ENCODE measurements at places on chromosomes 16 and 17.

DNA sequence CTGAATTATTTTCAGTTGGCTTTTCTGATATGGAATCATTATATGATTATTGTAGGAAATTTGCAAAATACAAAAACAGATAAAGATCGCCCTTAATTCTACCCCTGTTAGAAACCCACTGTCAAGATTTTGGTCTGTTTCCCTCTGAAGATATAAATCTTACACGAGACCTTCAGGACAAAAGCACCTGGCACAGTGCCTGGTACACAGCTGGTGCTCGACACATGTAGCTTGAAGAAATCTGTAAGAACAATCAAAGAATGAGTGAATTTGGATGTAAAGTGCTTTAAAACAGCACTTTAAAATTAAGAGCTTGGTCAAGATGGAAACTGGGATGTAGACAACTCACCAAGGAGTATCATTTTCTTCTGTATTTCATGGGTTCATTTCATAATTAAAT is 181.1 kb downstream of the C16orf78 start:
- DNase-seq = no peak

DNA sequence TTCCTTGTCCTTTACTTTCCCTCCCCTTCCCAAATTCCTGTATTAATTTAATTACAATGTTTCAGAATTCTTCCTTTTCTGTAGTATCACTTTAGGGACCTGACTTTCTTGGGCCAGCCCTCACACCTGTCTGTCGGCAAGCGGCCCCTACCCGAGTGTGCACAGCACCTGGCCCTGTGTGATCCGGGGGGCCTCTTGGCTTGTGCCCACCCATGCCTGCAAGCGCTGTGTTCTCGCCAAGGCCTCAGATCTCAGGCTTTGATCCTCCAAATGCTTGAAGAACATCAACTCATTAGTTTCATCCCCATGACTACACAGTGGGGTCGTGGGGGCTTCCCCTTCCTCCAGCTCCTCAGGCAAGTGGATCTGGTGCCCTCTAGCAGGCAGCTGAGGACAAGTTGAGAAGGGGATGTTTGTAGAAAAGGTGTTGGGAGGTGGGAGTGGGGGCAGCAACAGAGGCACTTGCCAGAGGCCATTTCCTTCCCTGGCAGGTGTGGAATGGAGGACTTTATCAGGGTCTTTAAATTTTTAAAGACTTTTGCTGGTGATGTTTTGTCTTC is 15.7 kb upstream of the CDH3 start:
- no peak for DNase-seq

DNA sequence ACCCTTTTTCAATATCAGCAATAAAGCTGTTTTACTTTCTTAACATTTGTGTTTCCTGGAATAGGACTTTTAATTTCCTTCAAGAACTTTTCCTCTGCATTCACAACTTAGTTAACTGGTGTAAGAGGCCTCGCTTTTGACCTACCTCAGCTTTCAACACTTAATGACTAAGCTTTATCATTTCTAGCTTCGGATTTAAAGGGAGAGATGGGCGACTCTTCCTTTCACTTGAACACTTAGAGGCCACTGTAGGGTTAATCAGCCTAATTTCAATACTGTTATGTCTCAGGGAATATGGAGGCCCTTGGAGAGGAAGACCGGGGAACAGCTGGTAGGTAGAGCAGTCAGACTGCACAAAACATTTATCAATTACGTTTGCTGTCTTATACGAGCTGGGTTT is 4.7 kb downstream of the SYNRG start:
- DNase-seq = no peak

GRCh38 chr17:39769974-39770587 is 32.3 kb downstream of the GRB7 start:
- DNase-seq = peak; percentile 9

GRCh38 chr17:49369760-49370159 is 7.7 kb upstream of the ZNF652 start:
- DNase-seq = no peak

DNA sequence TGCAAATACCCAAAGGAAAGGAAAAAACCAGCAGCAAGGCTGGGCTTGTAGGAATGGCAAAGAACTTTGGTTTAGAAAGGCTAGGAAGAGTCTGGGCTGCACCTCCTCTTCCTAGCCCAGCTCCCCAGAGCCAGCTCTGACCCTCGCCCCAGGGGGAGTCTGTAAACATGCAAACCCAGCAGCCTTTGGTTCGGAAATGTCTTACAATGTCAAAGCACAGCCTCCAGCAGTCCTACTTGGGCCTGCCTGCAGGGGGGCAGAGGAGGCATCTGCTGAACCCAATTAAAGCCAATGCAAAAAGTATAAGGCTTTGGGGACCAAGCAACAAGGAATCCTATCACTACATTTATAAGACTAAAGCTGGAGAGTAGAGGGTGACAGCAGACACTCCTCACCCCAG is 5.0 kb upstream of the FTSJ3 start:
- no peak for DNase-seq
